Effector CD4-positive, alpha-beta T cell (primary cell): ENCODE measurements at places on chromosomes 6 and 20.
A peak's percentile ranks its signal among the peaks of the same experiment; 100 is the strongest.

GRCh38 chr20:36541768-36542488 is 609 bp downstream of the MYL9 start:
- no peak for DNase-seq

GRCh38 chr6:45323656-45324224 is 4.4 kb upstream of the RUNX2 start:
- no peak for DNase-seq

GRCh38 chr20:10558635-10559187 is 115.1 kb downstream of the JAG1 start:
- no peak for DNase-seq

DNA sequence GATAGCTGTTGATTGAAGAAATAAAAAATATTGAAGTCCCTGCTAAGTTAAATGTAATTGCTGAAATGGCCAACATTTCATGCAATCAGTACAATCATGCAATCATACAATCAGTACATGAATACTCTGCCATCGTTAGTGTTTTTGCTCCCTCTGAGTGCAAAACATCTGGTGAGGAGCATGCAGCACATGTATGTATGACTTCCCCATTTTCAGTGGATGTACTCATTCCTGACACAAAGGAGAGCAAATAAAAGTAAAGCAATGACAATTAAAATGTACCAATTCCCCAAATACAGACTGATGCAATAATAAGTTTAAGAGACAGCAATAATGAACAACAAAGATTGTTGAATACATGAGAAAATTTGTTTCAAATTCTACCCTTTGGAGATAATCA is 140.7 kb downstream of the PLCB1 start:
- DNase-seq = no peak

DNA sequence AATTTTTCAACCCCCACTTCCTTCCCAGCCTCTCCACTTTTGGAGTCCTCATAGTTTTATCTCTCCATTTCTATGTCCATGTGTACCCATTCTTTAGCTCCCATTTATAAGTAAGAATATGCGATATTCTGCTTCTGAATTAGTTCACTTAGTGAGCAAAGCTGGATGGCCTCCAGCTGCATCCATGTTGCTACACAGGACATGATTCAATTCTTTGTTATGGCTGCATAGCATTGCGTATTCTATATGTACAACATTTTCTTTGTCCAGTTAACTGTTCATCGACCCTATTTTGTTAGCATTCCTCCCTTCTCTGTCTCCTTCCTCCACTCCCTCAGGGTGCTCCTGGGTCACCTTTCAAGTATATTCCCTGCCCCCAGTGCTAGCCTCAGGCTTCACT is 210.0 kb upstream of the SSTR4 start:
- no peak for DNase-seq

DNA sequence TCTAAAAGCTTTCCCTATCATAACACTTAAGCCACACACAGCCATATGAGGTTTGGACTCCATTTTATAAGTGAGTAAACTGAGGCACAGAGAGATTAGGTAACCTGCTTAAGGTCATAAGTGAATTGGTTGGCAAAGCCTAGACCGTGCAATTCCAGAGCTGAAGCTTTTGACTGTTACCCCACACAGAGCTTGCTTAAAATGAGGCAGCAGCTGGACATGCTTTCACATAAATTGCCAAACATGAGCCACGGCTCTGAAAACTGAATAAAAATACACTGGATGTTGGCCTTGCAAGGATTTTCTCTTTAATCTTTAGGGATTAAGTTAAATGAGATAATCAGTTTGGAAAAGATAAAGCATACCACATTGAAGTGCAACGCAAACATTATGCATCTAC is 2.5 kb downstream of the RIPOR2 start:
- DNase-seq = no peak

DNA sequence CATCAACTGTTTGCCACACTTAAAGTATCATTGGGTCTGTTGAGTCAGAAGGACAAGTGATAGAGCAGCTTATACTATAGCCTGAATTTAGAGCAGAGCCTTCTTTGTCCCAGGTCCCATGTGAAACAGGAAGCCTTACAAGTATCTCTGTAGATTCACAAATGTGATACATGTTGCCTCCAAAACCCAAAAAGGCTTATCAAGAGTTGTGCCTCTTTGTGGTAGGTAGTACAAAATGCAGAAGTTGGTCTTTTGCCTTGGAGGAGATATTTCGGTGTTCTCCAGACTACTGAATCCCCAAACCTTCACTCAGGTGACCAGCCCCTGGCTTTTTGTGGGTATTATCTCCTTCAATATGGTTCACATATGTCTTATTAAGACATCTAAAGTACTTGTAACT is 172.8 kb upstream of the PROKR2 start:
- DNase-seq = no peak

DNA sequence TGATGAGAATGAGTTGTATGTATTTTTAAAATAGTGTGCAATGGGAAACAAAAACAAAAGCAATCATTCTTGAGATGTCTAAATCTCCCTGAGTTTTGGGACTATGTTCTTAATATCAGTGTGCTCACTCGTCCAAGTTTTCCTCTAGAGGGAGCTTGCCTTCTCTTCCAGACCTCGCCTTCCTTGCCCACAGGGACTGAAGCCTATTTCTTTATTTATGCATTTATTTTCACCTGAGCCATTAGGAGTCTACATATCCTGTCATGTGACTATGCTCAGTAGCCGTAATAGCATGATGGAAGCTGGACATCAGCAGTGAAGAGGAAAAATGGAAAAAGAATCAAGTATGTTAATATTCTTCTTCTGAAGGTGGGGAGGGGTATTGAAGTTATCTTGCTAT is 131.2 kb downstream of the SH3BGRL2 start:
- no peak for DNase-seq

DNA sequence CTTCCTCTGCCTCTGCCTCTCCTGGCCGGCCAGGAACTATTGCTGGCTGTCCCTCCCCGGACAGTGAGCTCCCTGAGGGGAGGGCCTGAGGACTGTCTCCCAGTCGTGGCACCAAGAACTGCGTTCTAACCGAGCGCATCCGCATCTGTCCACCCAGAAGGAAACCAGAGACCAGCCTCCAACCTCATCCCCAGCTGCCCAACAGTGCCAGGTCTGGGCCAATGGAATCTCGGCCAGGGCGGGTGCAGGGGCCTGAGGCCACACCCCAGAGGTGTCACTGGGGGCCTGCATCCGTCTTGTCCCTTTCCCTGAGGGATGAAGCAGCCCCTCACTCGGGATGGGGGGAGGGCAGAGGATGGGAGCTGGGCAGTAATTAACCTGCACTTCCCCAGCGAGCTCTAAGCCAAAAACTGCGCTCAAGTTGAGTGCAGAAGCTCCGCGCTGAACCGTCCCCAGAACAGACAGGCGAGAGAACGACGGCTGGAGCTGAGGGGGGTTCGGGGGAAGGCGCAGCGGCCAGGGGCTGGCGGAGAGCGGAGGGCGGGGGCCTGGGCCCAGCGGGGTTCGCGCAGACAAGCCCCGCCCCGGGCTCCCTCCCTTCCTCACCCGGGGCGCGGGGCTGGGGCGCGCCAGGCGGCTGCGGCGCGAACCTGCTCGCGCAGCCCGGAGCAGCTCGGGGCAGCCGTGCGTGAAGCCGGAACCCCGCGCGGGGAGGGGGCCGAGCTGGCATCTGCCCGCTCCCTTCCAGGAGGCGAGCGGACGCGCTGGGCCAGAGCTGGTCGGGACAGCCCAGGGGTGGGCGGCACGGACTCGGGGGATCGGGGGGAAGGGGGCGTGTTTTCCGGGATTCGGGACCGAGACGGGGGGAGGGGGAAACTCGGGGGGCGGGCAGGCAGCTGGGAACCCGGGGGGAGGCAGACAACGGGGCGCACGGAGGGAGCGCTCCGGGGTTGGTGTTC is 1.4 kb downstream of the TFEB start:
- peak; percentile 60 for DNase-seq

GRCh38 chr6:16773362-16773761 is 12.1 kb upstream of the ATXN1 start:
- DNase-seq = no peak

DNA sequence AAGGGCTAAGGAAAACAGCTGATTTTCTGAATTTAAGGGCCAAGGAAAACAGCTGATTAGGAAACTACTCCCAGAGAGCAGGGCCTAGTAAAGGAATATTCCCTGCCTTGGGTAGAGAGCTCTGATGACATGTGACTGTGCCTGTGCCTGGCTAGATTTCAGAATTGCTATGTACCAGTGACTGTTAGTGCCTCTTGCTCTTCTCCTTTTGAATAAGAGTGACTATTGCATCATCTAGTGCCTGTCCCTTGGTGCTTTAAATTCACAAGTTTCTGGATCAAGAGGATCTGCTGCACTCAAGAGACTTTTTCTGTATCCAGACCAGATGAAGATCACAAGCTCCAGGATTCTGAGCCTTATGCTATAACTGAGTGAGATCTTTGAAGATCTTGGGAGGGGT is 332.9 kb downstream of the KIF16B start:
- no peak for DNase-seq

GRCh38 chr6:57469072-57469471 is 151.6 kb downstream of the PRIM2 start:
- DNase-seq = no peak

- peak; percentile 28 for DNase-seq
Observed at GRCh38 chr20:62938105-62938888, at the start of gene GID8. GID8 (plus strand) TSS chr20:62938147; CDS start chr20:62941503, 3,356 bp downstream.

DNA sequence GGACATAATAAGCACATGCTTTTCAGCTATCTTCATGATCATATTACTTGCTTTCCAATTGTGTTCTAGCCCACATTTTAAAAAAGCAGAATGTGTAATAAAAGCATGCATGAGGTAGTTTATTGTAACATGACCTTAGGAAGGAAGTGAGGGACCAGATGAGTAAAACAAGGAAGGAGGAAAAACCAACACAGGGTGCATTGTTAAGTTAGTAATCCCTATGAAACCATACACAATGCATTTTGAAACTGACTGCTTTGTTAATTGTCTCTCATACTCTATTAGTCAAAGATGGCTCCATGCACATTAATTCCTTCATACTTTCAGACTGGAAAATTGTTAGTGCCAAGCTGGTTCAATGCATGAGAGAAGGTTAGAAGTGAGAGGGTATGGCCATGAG is 37.7 kb upstream of the CENPW start:
- no peak for DNase-seq

- DNase-seq = no peak
Observed at GRCh38 chr6:137136065-137136464, 37.4 kb downstream of the IL22RA2 start.

- DNase-seq = no peak
Observed at GRCh38 chr6:65988006-65988405, 281.0 kb upstream of the EYS start.

DNA sequence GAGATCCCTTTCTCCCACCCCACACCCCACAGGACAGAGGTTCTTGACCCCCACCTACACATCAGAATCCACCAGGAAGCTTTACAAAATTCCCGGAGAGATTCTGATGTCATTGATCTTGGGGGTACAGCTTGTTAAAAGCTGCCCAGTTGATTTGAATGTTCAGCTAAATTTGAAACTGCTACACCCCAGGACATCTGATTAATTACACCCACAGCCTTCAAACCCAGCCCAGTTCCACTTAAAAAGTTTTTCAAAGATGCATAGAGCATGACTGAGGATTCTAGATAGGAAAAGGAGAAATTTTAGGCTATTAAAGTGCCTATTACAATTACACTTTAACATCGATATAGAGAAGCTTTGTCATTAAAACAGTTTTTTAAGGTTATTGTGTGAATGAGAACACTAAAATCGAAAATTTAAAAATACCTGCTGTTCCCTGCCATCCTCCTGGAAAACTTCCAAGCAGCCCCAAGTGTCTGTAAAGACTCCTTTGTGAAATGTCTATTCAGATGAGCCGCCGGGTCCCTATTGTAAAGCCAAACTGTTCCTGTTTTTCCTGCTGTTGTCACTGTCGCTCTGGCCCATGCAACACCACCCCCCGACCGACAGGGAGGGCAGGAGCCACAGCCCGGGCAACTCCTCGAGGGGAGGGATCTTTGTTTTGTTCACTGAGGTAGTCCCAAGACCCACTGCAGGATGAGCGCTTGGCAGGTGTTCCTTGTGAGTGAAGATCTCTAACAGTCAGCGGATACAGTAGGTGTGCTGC is 132.5 kb upstream of the PHACTR3 start:
- no peak for DNase-seq

DNA sequence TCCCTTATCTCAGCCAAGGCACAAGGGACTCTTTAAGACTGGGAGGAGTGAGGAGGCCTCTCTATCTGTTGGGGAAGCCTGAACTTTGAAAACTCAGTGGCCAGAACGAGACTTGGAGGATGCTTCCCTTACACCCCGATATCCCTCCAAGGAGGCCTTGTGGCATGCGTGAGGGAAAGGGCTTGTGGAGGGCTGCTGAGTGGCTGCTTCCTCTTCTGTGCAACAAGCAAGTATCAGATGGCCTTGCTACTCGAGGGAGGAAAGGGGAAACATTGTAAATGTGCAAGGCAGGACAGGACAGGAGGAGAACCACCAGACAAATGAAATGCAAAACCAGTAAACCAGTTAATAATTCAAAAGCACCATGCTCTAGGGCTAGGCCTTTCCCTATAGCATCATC is 306.5 kb upstream of the MAP3K7 start:
- no peak for DNase-seq

- no peak for DNase-seq
Observed at GRCh38 chr20:50208085-50208491, 17.5 kb downstream of the CEBPB start.

GRCh38 chr6:38566295-38567030 is 73.3 kb downstream of the BTBD9 start:
- no peak for DNase-seq

- no peak for DNase-seq
Observed at GRCh38 chr6:5411414-5411813, 150.1 kb downstream of the FARS2 start.

- no peak for DNase-seq
Observed at GRCh38 chr6:161660666-161661571, 387.1 kb upstream of the AGPAT4 start.

DNA sequence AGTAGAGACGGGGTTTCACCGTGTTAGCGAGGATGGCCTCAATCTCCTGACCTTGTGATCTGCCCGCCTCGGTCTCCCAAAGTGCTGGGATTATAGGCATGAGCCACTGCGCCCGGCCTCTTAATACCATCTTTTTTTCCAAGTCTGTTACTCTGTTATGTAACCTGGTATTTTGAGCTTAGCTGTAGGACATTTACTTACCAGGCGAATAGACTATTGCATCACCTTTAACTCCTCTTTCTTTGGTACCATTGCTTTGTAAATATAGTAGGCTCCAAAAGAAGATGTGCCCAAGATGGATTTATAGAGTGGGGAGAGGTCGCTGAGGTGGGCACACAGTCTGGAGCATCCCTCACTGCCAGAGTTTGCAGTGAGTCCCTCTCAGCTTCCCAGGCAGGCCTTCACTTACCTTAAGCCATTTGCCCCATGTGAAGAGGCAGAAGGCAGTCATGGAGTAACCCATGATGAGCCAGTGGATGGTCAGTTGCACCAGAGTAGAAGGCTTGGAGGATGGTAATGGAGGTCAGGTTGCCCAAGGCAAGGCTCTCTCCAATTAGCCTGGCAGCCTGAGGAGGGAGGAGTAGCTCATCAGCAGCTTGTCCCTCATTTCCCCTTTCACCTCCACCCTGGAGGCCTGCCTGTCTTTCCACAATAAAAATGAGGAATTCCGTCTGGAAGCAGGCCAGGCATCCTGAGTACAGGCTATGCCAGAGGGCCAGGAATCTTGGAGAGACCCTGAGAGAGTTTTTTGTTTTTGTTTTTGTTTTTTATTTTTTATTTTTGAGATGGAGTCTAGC is 9.7 kb downstream of the TIAM2 start:
- no peak for DNase-seq
